ENCODE measurements at places on chromosomes 6 and 20.

- DNase-seq, result peak; percentile 99
These were observed 179.3 kb downstream of the MTHFD1L start for GRCh38 chr6:151044465-151045441.

- no peak for DNase-seq
These were observed 46.1 kb downstream of the POU3F2 start for GRCh38 chr6:98880486-98880885.

GRCh38 chr20:17925141-17925939 is 43.3 kb downstream of the SNX5 start:
- DNase-seq, result no peak

DNA sequence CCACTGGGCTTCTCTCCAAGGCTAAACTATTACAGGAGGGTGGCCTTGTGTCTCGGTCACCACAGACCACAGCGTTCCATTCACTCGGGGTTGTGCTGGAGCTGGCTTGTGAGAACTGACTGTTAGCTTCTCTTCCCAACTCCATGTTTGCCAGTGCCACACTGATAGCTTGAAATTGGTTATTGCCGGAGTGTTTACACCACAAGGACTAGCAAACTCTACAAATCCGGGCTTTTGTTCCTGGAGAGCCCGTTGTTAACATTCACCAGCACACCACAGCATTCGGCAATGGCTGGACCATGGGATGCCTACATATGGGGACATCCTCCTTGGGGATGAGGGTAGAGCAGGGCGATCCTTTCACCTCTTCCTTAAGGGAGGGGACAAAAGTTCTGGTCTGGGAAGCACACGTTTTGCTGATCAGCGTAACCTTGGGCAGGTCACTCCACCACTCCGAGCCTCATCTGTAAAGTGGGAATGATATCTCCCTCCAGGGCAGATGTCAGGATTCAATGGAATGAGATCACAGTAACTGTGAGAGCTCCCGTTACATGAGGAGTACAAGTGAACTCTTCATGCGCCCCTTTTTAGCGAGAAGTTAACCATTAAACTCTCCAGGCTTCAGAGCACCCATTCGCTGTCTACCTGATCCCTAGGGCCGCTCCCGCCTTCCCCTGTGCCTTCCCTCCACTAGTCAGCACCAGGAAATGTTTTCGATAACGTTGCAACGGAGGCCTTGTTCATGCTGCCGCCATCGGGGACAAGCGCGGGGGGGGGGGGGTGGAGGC is 41.7 kb upstream of the TTPAL start:
- DNase-seq, result peak; percentile 60

GRCh38 chr6:135876058-135876457 is 24.6 kb downstream of the PDE7B start:
- no peak for DNase-seq

- no peak for DNase-seq
These were observed 7.2 kb upstream of the THEMIS start for GRCh38 chr6:127907960-127908640.

DNA sequence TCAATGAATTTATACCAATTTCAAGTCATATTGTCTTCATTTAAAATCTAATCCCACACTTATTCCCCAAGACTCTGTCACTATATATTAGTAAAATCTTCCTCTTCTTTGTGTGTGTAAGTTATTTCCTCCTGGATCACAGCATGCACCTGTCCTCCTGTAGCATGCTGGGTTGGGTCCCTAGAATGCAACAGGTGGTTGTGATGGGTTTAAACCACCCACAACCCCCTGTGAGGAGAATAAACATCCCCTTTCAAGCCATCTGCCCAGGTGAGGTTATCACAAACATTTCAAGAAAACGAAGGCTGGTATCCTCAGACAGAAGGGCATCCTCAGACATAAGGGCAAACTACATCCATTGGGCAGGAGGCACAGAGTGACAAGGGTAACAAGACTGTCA is 26.4 kb downstream of the DZANK1 start:
- no peak for DNase-seq

Data from renal cortical epithelial cell (primary cell).